ENCODE measurements at places on chromosomes 12 and 14.
A peak's percentile ranks its signal among the peaks of the same experiment; 100 is the strongest.

GRCh38 chr12:48977290-48978281 lies 536 bp upstream of the WNT1 start:
- DNase-seq: peak; percentile 83

DNA sequence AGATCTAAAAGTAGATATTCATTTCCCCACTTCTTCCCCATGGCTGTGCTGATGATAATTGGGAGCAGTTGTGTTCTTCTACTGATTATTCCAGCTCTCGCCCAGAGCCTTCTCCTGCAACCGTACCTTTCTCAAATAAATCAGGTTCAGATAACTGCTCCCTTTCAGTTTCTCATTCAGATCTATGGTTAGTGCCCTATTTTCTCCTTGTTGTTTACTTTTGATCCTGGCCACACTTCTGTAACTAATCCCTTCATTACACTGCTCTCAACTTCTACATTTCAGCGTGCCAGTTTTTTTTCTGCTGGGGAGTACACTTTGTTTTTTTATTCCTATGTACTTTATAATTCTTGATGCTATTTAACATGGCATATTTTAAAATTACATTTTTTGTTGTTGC lies 2.8 kb upstream of the STRAP start:
- no peak for DNase-seq

GRCh38 chr14:71734076-71734475 lies 198.2 kb upstream of the RGS6 start:
- DNase-seq: no peak

DNA sequence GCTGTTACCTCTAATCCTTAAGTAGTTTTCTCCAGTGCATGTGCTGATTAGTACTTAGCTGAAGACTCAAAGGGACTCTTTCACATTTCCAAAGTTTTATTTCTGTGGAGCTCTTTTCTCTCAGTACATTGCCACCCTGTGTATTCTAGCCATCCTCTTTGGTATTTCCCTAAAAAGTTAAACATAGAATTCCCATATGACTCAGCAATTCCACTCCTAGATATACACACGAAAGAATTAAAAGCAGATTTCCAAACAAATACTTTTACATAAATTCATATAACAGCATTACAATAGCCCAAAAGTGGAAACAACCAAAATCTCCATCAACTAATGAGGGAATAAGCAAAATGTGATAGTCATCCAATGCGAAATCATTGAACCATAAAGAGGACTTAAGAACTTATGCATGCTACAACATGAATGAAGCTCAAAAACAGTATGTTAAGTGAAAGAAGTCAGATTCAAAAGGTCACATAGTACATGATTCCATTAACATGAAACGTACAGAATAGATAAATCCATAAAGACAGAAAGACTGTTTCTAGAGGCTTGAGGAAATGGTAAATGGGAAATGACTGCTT lies 9.0 kb upstream of the NOVA1 start:
- no peak for DNase-seq

GRCh38 chr14:80350707-80351106 lies 139.4 kb upstream of the DIO2 start:
- DNase-seq: no peak

GRCh38 chr12:104197264-104197663 lies 18.3 kb upstream of the TXNRD1 start:
- DNase-seq: no peak

GRCh38 chr12:120959111-120959878 lies 19.0 kb upstream of the HNF1A start:
- DNase-seq: no peak

GRCh38 chr12:92462049-92462448 lies 240.7 kb upstream of the PLEKHG7 start:
- no peak for DNase-seq

DNA sequence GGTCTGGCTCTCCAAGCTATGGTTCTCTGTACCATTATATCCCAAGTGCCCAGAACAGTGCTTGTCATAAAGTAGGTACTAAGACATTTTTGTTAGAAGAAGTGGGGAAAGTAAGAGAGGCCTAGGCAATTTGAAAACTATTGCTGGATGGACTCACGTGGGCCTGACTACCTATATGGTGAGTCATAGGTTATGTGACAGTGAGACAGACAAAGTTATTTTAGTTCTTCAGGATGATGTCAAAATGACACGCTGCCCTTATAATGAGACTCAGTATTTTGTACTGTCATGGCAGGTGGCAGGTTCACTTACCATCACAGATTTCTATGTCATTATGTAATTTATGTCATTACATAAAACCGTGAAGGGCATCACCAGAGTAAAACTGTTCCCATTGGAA lies 53.1 kb downstream of the PARP11 start:
- DNase-seq: no peak

- no peak for DNase-seq
Measured at GRCh38 chr12:102343361-102344121, 136.8 kb downstream of the IGF1 start.

GRCh38 chr14:33567023-33567728 lies 383.7 kb downstream of the EGLN3 start:
- no peak for DNase-seq

GRCh38 chr12:52795694-52796428 lies at the start of gene KRT3:
TSS of gene KRT3 (minus strand) at chr12:52796117. CDS start at chr12:52796042, 75 bp downstream.
- no peak for DNase-seq

DNA sequence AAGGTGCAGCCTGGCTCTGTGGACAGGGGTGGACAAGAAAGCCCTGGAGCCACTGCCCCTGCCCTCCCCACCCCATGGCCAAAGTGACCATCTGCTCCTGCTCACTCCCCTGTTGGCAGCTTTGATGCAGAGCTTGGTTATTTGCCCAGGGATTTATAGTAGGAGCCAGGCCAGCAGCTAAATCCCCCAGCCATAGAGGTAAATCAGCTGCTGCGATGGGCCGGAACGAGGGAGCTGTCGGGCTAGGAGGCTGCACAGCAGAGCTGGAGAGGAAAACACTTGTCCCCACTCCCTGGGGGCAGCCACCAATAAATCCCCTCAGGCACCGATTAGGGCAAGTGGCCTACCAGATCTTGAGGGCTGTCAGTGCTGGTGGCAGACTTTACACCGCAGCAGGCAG lies 26.0 kb downstream of the SMUG1 start:
- DNase-seq: no peak

DNA sequence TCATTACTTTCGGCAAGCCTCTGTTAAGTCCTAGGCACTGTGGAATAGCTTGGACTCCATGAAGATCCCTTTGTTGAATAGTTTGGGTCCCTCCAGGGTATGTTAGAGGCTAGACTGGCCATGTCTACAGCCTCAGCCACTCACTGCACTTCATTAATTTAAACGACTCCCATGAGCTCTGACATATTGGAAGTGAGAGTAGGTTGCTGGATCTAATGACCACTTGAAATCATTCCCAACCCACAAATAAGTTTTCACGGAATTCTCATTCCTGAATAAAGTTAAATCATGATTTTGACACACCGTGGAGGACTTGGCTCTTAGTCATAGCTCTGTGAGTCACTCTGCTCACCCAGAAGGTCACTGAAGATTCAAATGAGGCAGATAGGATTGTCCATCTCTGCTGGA lies 21.4 kb upstream of the APPL2 start:
- no peak for DNase-seq

DNA sequence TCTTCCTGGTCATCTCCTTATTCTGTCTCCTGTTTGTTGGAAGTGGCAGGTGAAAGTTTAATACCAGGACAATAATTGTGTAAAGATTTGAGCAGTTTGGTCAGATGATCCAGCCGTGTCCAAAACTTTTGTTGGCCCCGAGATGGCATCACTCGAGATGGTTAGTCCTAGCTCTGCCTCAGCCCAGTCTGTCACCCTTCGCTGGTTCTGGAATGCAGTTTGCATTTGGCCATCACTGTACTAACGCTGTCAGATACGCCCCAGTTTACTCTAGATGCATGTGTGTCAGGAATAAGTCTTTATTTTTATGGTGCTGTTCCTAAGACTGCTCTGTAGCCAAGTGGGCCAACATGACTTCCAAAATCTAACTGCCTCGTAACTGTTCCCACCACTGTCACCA lies 79.6 kb downstream of the MOK start:
- DNase-seq: no peak

DNA sequence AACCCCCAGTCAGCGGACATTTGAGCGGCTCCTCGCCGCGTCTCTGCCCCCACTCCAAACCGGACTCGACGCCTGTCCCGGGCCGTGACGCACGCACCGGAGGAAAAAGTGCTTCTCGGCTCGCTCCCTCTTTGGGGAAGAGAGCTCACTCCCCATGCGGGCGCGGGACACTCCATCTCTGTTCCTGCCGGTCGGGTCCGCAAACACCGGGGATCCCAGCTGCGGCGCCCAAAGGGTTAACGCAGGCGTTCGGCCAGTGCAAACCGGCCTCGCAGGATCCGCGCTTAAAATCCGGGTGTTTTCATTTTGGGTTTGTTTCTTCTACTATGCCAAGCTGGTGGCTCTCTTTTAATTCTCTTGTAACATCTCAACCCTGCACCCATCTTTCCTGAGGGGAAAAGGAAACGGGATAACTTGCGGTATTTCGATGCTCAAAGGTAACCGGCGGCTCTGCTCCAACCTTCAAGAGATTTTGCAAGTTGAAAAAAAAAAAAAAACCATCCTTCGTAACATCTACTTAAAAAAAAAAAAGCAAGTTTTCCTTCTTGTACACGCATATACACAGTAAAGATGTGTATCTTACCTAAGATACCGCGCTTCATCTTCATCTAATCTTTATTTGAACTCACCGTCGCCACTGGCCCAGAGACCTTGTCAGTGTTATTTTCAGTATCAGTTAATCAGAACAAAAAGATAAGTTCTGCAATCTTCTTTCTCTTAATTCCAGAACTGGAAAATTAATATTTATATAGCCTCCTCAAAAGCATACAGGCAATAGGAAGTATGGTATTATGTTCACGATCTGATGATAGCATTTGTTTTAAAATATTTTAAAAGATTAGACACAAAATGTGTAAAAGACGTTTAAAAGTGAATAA lies 1.6 kb upstream of the ATP2B1 start:
- peak; percentile 41 for DNase-seq

DNA sequence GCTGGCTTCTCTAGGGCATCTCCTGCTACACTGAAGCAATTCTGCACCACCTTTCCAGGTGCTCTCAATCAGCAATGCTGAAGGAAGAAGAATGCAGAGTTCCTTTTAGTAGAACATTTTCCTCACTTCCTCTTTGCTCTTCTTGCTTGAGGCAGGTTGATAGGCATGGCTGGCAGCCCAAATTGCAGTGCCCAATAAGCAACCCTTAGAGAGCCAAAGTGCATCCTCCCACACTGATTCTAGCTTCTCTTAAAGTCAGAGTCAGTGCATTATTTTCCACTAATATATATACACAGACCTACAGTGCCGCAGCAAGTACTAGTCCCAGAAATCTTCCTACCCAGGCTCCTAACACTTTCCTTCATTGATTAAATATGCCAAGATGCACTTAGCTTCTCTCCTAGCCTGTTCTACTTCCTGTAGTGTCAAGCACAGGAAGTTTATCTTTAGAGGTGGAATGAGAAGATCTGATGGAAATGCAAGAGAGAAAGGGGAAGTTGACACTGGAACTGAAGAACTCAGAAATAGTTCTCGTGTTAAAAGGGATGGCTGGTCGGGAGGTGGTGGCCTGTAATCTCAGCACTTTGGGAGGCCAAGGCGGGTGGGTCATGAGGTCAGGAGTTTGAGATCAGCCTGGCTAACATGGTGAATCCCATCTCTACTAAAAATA lies 132.7 kb downstream of the SSPN start:
- no peak for DNase-seq

Data from stimulated activated CD4-positive, alpha-beta T cell treated with anti-CD3 and anti-CD28 coated beads, Interleukin-12 subunit alpha, Interleukin-12 subunit beta, amount 100 ng/mL, for 4 hours (primary cell).